ENCODE measurements at places on chromosomes 6 and 20.

- no peak for DNase-seq
Observed at GRCh38 chr6:76250666-76251065, 178.2 kb upstream of the IMPG1 start.

DNA sequence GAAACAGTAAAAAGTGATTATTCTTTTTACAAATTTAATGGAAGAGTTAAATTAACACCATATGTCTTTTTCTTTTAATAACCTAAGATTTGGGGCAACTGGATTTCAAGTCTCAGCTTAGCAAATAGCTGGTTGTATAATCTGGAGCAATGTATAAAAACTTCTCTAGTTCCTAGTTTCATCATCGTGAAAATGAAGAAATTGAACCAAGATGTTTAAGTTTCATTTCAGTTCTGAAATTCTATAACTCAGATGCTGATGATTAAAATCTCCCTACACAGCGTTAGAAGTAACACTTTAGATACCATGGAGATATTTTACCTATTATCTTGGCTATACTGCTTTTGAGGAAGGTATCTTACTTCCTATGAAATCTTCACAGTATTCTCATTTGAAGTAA, 252.0 kb downstream of the KIF16B start:
- DNase-seq = no peak

GRCh38 chr6:161268531-161269210, 5.2 kb downstream of the AGPAT4 start:
- DNase-seq = peak; percentile 28

DNA sequence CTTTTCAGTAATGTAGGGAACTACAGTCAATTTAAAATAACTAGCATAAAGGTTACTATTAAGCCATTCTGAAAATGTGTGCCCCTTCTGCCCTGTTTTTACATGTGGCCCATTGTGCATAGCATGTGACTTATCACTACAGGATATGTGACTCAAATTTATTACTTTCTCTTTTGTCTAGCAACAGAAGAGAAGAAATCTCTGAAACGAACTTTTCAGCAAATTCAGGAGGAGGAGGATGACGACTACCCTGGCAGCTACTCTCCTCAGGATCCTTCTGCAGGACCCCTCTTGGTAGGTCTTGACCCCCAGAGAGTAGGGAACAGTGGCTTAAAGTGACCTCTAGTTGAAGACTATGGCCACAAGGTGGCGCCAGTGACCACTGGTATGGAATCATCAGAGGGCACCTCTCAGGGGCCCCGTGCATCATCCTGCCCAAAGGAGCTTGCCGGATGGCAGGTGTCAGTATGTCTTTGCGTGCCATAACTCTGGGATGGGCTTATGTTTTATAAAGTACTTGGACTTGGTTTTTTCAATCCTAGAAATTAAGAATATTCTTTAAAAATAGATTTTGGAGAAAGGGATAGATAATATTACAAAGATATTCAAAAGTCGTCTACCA, 23.9 kb downstream of the RPRD1B start:
- peak; percentile 65 for DNase-seq

Measured in common myeloid progenitor, CD34-positive (primary cell).